ENCODE measurements at places on chromosomes 1 and 21. TPM values are rescaled to one million over a fixed set of nuclear protein-coding genes. Genes with fewer than 3 reads are reported as not detected.

DNA sequence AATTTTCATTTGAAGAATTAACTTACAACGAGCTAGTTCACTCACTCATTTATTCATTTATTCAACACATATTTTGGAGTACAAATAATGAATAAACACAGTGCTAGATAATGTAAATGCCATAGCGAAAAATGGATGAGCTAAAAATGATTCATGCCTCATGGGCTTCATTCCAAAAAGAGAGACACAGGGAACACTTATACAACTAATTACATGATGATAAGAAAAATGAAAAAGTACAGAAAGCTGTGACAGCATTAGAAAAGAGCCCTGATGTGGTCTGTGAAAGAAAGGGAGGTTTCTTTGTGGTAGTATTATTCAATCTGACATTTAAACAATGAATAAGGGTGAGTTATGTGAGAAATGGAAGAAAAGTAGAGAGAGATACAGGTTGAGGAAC, 726.4 kb downstream of the AMY1C start:
- H3K27me3 ChIP-seq: no peaks in the 10 kb centered on the region
- no peak overlapping the region for H3K4me3 ChIP-seq
- DNase-seq: no peak

- DNase-seq: no peak
- peaks cover 6% of the 10 kb centered on the region for H3K36me3 ChIP-seq
- no peak overlapping the region for H3K27ac ChIP-seq
Measured at GRCh38 chr1:36380143-36380619, 5.5 kb downstream of the STK40 start.

DNA sequence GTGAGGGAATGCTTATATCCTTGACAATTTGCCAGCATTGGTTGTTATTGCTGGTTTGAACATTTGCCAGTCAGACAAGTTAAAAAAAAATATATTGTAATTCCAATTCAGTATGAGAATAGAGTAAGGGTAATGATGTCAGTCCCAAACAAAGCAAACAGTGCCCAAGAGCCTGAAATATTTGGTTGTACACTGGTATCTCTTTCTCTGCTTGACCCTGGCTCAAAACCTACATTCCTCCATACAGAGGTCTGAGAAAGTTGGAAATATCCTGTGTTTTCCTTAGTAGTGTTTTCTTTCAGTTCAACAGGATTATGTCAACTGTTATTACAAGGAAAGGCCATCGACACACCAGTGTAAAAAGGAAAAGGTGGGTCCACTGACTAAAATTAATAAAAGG, 145.6 kb downstream of the MRPL39 start:
- H3K36me3 ChIP-seq: no peaks in the 10 kb centered on the region
- no peaks in the 10 kb centered on the region for H3K27me3 ChIP-seq
- no peak overlapping the region for H3K27ac ChIP-seq
- H3K4me1 ChIP-seq: no peaks in the 10 kb centered on the region

DNA sequence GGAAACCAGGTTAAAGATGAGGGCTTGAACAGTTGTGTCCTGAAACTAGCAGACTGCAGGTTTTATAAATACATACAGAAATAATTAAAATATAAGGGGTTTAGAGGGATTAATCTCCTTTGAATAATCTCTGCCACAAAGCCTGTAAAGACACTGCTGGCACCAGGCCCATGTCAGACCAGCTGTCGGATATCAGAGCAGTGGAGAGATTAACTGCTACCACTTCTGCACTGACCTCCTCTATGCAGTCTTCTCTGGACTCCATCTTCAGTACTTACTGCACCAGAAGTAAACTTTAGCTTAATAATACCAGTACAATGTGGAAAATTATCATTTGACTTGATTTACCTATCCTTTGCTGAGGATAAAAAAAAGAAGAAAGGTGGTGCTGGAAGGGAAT, 128.6 kb downstream of the LHX4 start:
- DNase-seq: peak; percentile 41
- H3K36me3 ChIP-seq: no peaks in the 10 kb centered on the region
- no peaks in the 10 kb centered on the region for H3K27me3 ChIP-seq
- H3K4me3 ChIP-seq: no peak overlapping the region
- no peaks in the 10 kb centered on the region for H3K4me1 ChIP-seq
- no peak overlapping the region for H3K27ac ChIP-seq

DNA sequence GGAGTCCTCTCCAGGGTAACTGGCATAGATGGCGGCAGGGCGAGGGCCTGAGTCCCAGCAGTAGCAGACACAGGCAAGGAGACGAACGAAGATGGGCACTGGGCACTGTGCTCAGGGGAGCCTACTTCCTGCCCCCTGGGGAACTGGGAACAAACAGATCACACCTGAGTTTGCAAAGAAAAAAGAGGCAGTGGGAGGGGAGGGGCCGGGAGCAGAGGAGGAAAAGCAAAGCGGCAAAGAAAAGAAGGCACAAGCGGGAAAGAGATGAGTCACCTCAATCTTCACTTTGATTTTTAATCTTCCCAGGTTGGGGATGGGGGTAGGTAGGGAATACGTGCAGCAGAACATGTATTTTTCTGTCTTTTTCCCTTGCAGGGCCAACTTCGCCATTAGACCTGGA, 44.0 kb downstream of the ZSCAN20 start:
- H3K4me3 ChIP-seq: no peak overlapping the region
- no peak for DNase-seq
- no peaks in the 10 kb centered on the region for H3K36me3 ChIP-seq
- no peak overlapping the region for H3K27ac ChIP-seq

GRCh38 chr1:223837206-223837605, 8.5 kb downstream of the TP53BP2 start:
- peaks cover 35% of the 10 kb centered on the region for H3K4me1 ChIP-seq
- DNase-seq: peak; percentile 61
- no peaks in the 10 kb centered on the region for H3K36me3 ChIP-seq
- no peaks in the 10 kb centered on the region for H3K27me3 ChIP-seq
- no peak overlapping the region for H3K27ac ChIP-seq

DNA sequence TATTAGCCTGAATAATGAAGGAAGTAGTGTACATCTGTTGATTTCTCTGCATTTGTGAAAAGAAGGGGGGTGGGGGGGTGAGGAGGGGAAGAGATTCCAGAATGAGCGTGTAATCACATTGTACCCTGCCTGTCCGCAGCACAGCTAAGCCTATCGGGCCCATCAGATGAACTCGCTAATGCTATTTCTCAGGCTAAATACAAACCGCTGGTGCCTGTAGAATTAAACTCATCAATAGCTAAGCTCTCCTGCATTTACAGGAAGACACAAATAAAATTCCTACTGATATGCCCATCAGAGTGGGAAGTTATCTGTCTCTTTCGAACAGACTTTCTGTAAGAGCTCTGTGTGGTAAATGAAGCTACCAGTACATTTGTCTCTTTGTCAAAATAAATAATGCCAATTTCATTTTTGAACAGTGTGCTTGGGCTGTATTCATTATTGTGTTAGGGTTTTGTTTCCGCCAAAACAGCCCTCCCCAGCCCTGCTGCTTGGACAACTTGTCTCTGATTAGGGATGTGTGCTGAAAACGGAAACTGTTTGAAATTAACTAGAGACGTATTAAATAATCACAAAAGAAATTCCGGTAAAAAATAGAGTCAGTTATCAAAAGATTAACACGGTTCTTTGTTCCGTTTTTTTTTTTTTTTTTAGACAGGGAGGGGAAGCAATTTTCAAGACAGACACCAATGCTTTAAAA, 305.4 kb downstream of the TTLL7 start:
- peaks cover 3% of the 10 kb centered on the region for H3K4me1 ChIP-seq
- peak; percentile 8 for DNase-seq
- H3K27me3 ChIP-seq: no peaks in the 10 kb centered on the region
- H3K36me3 ChIP-seq: no peaks in the 10 kb centered on the region

DNA sequence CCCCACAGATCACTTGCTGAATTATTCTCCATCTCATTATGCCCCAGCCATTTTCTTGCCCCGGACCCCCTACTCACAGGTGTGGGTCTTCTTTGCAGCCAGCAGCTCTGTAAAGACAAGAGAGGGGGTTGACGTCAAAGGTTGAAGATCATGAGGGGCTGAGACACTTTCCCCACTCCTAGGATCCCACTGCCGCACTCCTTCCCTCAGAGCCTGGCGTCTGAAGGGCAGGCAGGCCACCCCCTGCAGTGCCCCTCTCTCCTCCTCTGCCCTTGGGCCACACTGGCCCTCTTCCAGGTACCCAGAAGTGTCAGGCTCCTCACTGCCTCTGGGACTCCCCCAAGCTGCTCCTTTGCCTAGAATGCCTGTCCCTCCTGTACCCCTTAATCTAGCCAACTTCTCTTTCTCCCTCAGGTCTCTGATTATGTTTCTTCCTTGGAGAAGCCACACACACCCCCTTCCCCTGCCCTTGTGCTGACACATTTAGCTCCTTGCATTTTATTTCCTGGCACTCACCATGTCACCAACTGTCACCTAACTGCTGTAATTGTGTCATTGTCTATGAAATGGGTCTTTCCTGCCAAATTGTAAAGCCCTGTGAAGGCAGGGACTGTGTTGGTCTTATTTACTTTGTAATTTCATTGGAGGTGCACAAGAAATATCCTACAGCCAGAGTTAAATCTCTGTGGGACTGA, 2.1 kb downstream of the RORC start:
- H3K27ac ChIP-seq: no peak overlapping the region
- H3K27me3 ChIP-seq: peaks cover 9% of the 10 kb centered on the region
- no peaks in the 10 kb centered on the region for H3K36me3 ChIP-seq
- H3K4me1 ChIP-seq: no peaks in the 10 kb centered on the region
- no peak for DNase-seq

GRCh38 chr1:2311184-2312032, 79.9 kb downstream of the MORN1 start:
- no peak overlapping the region for H3K4me3 ChIP-seq
- H3K27ac ChIP-seq: peak overlapping the region; percentile 38
- H3K36me3 ChIP-seq: peaks cover 15% of the 10 kb centered on the region
- peaks cover 15% of the 10 kb centered on the region for H3K4me1 ChIP-seq

- DNase-seq: no peak
- no peaks in the 10 kb centered on the region for H3K36me3 ChIP-seq
- H3K27me3 ChIP-seq: no peaks in the 10 kb centered on the region
- H3K4me1 ChIP-seq: no peaks in the 10 kb centered on the region
- no peak overlapping the region for H3K27ac ChIP-seq
Measured at GRCh38 chr1:165284454-165284853, 72.1 kb downstream of the LMX1A start.

Gene SLC35F3
- total RNA-seq: not detected

Gene MLLT11
- total RNA-seq: 2.8 TPM

Gene TNNI3K
- total RNA-seq: 0.66 TPM

Gene CLDN14
- total RNA-seq: not detected

Gene FLG
- not detected for total RNA-seq

Gene AMIGO1
- 1.8 TPM for total RNA-seq

Data from fibroblast of lung (primary cell).